ENCODE measurements at places on chromosomes 1 and 21.

DNA sequence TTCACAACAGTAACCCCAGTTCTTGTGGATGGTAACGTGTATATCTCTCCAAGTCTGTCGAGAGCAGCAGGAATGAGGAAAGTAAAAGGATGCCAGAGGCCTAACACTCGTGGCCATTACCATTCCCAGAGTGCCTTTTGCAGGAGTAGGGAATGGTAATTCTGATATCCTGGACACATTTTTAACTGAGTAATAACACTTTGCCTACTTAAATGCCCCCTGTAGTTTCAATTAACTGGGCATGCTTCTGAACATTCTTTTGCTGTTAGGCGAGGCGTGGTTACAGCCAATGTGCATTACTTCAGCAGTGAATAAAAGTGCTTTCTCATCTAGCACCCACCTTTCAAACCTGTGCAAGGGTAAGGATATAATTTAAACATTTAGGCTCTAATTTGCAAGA lies 258.5 kb upstream of the ADGRL2 start:
- H3K36me3 ChIP-seq, result no peaks in the 10 kb centered on the region
- no peak overlapping the region for H3K4me3 ChIP-seq
- peaks cover 17% of the 10 kb centered on the region for H3K4me1 ChIP-seq
- DNase-seq, result no peak

GRCh38 chr1:204883405-204883804 lies 12.7 kb downstream of the NFASC start:
- H3K4me1 ChIP-seq, result peaks cover 6% of the 10 kb centered on the region
- no peak overlapping the region for H3K27ac ChIP-seq
- peaks cover 89% of the 10 kb centered on the region for H3K27me3 ChIP-seq
- no peak for DNase-seq

- DNase-seq, result no peak
- peak overlapping the region; percentile 3 for H3K4me3 ChIP-seq
- peaks cover 22% of the 10 kb centered on the region for H3K36me3 ChIP-seq
- peak overlapping the region; percentile 98 for H3K27ac ChIP-seq
- H3K27me3 ChIP-seq, result no peaks in the 10 kb centered on the region
Observed at GRCh38 chr1:223726380-223727001, 14.2 kb downstream of the CAPN2 start.

DNA sequence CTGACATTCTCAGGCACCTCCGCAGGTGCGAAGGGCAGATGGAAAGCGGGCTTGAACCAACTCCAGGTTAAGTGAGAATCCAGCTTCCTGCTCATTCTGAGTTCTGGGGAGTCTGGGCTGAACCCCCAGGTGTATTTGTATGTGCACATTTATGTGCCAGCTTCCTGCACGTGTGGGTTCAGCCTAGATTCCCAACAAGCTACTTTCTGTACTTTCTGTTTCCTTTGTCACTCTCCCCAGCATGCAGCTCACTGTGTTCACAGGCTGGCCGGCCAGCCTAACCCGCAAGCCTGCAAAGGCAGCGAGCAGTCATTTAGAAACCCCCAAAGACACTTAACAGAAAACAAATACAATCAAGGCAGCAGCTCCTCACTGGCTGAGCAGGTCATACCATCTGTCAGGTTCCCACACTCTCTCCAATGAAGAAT lies 1.3 kb upstream of the IL19 start:
- no peak overlapping the region for H3K4me3 ChIP-seq
- H3K27ac ChIP-seq, result no peak overlapping the region

DNA sequence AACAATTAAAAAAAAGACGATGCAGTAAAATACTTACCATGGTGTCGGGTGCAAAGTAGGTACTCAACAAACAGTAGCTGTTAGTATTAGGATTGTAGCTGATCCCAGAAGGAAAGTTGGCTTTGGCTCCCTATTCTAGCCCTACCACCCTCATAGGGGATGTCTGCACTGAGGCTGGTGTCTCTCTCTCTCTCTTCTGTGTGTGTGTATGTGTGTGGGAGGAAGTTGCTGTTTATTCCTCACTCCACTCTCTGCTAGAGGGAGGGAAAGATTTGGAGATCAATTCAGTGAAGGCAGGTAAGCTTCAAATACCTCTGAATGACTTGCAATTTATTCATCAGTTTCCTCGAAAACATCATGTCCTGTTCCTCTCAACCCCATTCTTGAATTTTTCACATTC lies 124.4 kb downstream of the PTPRU start:
- no peak overlapping the region for H3K4me3 ChIP-seq
- no peaks in the 10 kb centered on the region for H3K36me3 ChIP-seq
- H3K27ac ChIP-seq, result no peak overlapping the region
- H3K4me1 ChIP-seq, result peaks cover 16% of the 10 kb centered on the region
- no peak for DNase-seq
- peaks cover 14% of the 10 kb centered on the region for H3K27me3 ChIP-seq

- DNase-seq, result no peak
- H3K27ac ChIP-seq, result peak overlapping the region; percentile 82
- peaks cover 9% of the 10 kb centered on the region for H3K4me1 ChIP-seq
Observed at GRCh38 chr1:84763912-84764680, 73.8 kb upstream of the SSX2IP start.

- H3K27ac ChIP-seq, result peak overlapping the region; percentile 75
- no peak for DNase-seq
- H3K4me3 ChIP-seq, result no peak overlapping the region
- H3K36me3 ChIP-seq, result peaks cover 12% of the 10 kb centered on the region
Observed at GRCh38 chr1:1684031-1684681, 8.4 kb downstream of the SLC35E2B start.

DNA sequence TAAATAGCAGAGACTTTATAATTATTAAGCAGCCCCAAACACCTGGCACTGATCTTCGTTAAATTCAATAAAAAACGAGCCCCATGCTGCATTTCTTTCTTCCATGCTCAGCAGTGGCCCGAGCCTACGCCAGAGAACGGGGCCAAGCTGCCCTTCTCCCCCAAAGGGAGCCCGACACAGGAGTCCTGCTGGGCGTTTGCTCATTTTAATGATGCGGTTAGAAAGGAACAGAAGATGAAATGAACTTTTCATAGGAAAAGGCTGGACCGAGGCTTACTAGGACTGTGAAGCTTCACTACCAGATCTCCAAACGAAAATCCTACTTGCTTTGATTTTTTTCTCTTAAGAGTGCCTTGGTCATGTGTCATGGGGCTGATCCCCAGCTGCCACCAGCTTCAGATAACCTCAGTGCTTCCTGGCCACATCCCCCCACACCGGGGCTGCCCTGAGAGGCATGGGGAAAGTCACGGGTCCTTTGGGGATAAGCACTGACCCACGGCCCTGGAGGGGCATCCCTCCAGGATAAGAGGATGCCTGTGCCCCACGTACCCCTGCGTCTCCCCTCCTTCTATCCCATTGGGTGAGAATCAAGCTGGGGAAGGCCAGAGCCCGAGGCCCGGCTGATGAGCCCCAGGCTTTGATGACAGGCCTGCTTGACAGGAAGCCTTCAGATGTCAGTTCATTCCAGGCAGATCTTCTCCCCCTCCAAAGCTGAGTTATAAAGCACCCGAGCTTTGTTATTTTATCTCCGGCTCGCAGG lies 34.2 kb downstream of the PGBD5 start:
- no peaks in the 10 kb centered on the region for H3K36me3 ChIP-seq
- no peaks in the 10 kb centered on the region for H3K4me1 ChIP-seq
- H3K27ac ChIP-seq, result no peak overlapping the region
- DNase-seq, result no peak
- H3K4me3 ChIP-seq, result no peak overlapping the region
- peaks cover 30% of the 10 kb centered on the region for H3K27me3 ChIP-seq

GRCh38 chr1:211938561-211938997 lies 96.8 kb downstream of the INTS7 start:
- H3K27ac ChIP-seq, result no peak overlapping the region
- H3K36me3 ChIP-seq, result peaks cover 16% of the 10 kb centered on the region
- no peaks in the 10 kb centered on the region for H3K27me3 ChIP-seq
- H3K4me3 ChIP-seq, result no peak overlapping the region
- H3K4me1 ChIP-seq, result no peaks in the 10 kb centered on the region

DNA sequence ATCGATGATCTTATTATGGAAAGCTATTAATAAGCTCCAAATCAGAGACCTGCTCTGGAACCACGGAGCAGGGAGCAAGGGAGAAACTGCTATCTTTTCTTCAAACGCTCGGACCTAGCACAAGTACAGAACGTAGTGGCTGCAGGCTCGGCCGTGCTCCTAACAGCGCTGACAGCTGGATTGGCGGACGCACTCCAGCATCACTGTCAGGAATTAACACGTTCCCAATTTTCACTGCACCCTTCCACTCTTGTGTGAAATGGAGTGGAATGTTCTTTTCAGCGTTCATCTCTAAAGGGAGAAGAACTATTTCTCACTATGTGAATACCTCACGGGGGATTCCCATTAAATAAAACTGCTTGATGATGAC lies 106.9 kb downstream of the ZNF281 start:
- peaks cover 7% of the 10 kb centered on the region for H3K4me1 ChIP-seq
- H3K4me3 ChIP-seq, result peak overlapping the region; percentile 69
- H3K27ac ChIP-seq, result no peak overlapping the region
- DNase-seq, result no peak
- H3K36me3 ChIP-seq, result no peaks in the 10 kb centered on the region
- H3K27me3 ChIP-seq, result peaks cover 38% of the 10 kb centered on the region

DNA sequence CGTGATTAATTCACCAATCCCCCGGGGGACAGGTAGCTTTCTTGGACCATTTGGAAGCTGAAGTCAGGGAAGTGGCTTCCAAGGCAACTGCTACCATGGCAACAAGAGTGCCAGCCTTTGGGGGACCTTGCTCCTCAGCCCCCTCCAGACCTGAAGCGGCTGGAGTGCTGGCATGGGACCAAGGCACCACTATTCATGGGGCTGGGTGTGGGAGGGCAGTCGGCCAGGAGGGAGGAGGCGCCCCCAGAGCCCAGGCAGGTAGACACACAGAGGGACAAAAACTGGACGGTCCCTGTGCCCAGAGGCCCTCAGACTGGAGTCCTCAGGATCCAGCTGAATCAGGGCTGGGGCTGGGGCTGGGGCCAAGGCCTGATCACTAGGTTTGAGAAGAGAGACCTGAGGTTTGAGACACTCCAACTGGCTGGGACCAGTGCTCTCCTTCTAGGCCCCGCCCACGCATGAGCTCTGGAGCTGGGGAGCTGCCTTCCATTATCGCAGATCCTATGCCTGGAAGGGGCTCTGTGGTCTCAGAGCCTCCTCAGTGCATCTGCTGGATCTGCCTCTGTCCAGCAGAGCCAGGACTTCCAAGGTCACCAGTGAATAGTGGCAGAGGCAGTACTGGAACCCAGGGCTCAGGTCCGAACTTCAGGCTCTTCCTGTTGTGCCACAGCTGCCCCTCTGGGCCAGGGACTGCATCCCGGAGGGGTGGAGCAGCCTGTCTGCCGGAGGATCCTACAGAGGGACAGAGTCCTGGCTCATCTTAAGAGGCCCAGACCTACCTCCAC lies 3.3 kb upstream of the KNCN start:
- no peak for DNase-seq
- H3K4me3 ChIP-seq, result no peak overlapping the region
- H3K27me3 ChIP-seq, result peaks cover 33% of the 10 kb centered on the region
- no peaks in the 10 kb centered on the region for H3K36me3 ChIP-seq
- no peak overlapping the region for H3K27ac ChIP-seq

GRCh38 chr1:19476450-19477190 lies 8.7 kb downstream of the CAPZB start:
- no peak overlapping the region for H3K27ac ChIP-seq
- no peak for DNase-seq
- no peaks in the 10 kb centered on the region for H3K27me3 ChIP-seq

- H3K4me1 ChIP-seq, result peaks cover 43% of the 10 kb centered on the region
- H3K27me3 ChIP-seq, result peaks cover 22% of the 10 kb centered on the region
- H3K4me3 ChIP-seq, result no peak overlapping the region
- DNase-seq, result no peak
- no peak overlapping the region for H3K27ac ChIP-seq
- no peaks in the 10 kb centered on the region for H3K36me3 ChIP-seq
Observed at GRCh38 chr1:231936983-231937775, 310.6 kb downstream of the DISC1 start.

- H3K4me3 ChIP-seq, result no peak overlapping the region
- no peaks in the 10 kb centered on the region for H3K4me1 ChIP-seq
- no peak overlapping the region for H3K27ac ChIP-seq
- no peaks in the 10 kb centered on the region for H3K27me3 ChIP-seq
- peaks cover 48% of the 10 kb centered on the region for H3K36me3 ChIP-seq
Observed at GRCh38 chr1:64769971-64770370, 25.1 kb downstream of the RAVER2 start.

GRCh38 chr1:29556657-29557056 lies 320.3 kb downstream of the PTPRU start:
- H3K36me3 ChIP-seq, result no peaks in the 10 kb centered on the region
- H3K4me1 ChIP-seq, result no peaks in the 10 kb centered on the region
- no peak overlapping the region for H3K4me3 ChIP-seq
- H3K27ac ChIP-seq, result no peak overlapping the region
- peaks cover 31% of the 10 kb centered on the region for H3K27me3 ChIP-seq

- DNase-seq, result no peak
- H3K4me1 ChIP-seq, result peaks cover 17% of the 10 kb centered on the region
- H3K36me3 ChIP-seq, result no peaks in the 10 kb centered on the region
- H3K27ac ChIP-seq, result no peak overlapping the region
- H3K4me3 ChIP-seq, result no peak overlapping the region
- H3K27me3 ChIP-seq, result no peaks in the 10 kb centered on the region
Observed at GRCh38 chr21:20875742-20876141, 122.5 kb upstream of the NCAM2 start.

- H3K27ac ChIP-seq, result peak within 1 kb of the TSS; percentile 96
- peak; percentile 49 for DNase-seq
- H3K4me1 ChIP-seq, result peaks cover 23% of the 10 kb centered on the region
- peaks cover 6% of the 10 kb centered on the region for H3K36me3 ChIP-seq
Observed at GRCh38 chr1:151047591-151047924, at the start of gene C1orf56. Gene C1orf56, plus strand, starts transcription at chr1:151047751. Its CDS starts 97 bp downstream, at chr1:151047848.

GRCh38 chr1:39973503-39974135 lies 18.7 kb downstream of the MFSD2A start:
- no peak overlapping the region for H3K27ac ChIP-seq
- H3K27me3 ChIP-seq, result no peaks in the 10 kb centered on the region
- peak; percentile 48 for DNase-seq
- peaks cover 6% of the 10 kb centered on the region for H3K4me1 ChIP-seq
- H3K4me3 ChIP-seq, result no peak overlapping the region
- H3K36me3 ChIP-seq, result peaks cover 3% of the 10 kb centered on the region

DNA sequence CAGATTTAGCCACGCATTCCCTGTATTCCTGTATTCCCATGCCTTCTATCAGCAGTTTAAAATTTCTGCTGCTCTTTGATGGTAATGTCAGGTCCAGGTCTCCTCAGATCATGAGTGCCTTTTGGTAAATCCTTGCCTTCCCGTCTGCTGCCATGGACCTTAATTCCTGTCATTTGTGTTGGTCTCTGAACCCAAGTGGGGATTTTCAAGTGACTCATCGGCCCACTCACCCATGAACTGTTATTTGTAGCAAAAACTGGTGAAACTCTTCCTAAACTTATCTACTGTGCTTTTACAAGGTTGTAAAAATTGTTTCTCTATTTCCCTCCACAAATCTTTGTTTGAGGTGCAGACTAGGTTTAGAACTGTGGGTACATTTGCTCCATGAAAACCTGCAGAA lies 47.4 kb downstream of the ACTN2 start:
- DNase-seq, result no peak
- no peak overlapping the region for H3K27ac ChIP-seq
- H3K36me3 ChIP-seq, result no peaks in the 10 kb centered on the region
- H3K4me3 ChIP-seq, result no peak overlapping the region

DNA sequence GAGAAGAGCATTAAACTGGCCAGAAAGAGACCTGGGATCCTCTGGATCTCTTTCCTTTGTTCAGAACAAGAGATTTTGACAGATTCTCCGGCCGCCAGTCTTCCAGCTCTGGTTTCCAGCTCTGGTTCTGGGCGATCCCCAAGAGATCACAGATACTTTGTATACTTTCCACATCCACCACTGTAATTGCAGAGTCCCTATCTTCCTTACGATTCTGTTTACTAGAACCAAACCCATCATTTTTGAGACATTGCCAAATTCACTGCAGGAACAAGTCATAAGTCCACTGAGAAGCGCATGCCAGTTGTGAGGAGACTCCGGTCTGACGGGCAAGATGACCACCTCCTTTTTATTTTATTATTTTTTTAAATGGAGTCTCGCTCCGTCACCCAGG lies 505.2 kb downstream of the SMYD3 start:
- no peak for DNase-seq
- H3K4me3 ChIP-seq, result no peak overlapping the region
- peaks cover 2% of the 10 kb centered on the region for H3K36me3 ChIP-seq
- H3K27ac ChIP-seq, result peak overlapping the region; percentile 81
